ENCODE measurements at places on chromosomes 4 and X. TPM values are rescaled to one million over a fixed set of nuclear protein-coding genes. Genes with fewer than 3 reads are reported as not detected.

KLF8 gene
- not detected for total RNA-seq

DCLK2 gene
- 10.2 TPM for total RNA-seq

MAGEB10 gene
- total RNA-seq = not detected

ZCCHC12 gene
- total RNA-seq = 0.26 TPM

STBD1 gene
- total RNA-seq = 9.7 TPM

SLC16A2 gene
- total RNA-seq = 24.6 TPM

RENBP gene
- not detected for total RNA-seq

SOX3 gene
- total RNA-seq = not detected

ATP1B4 gene
- total RNA-seq = not detected

POU3F4 gene
- not detected for total RNA-seq

CLDN34 gene
- total RNA-seq = not detected

KIT gene
- total RNA-seq = not detected

HTR2C gene
- total RNA-seq = not detected

MAGEA2 gene
- total RNA-seq = not detected

OTUD6A gene
- not detected for total RNA-seq

SGCB gene
- 26.5 TPM for total RNA-seq

HEPH gene
- not detected for total RNA-seq

RAB41 gene
- not detected for total RNA-seq

NAP1L5 gene
- 2.5 TPM for total RNA-seq

CLCN4 gene
- total RNA-seq = 3.6 TPM

SSX2 gene
- not detected for total RNA-seq

RS1 gene
- total RNA-seq = not detected

MSX1 gene
- total RNA-seq = 9.4 TPM

LANCL3 gene
- total RNA-seq = not detected

ARHGAP4 gene
- total RNA-seq = 2.3 TPM

PCDH19 gene
- 0.04 TPM for total RNA-seq

THAP6 gene
- 5.2 TPM for total RNA-seq

XG gene
- total RNA-seq = not detected

MAGEA9 gene
- total RNA-seq = not detected

MAGEA1 gene
- 0.23 TPM for total RNA-seq

CT45A2 gene
- total RNA-seq = not detected

FRAS1 gene
- total RNA-seq = 1.9 TPM

SOWAHB gene
- total RNA-seq = not detected

RTL3 gene
- not detected for total RNA-seq

MAB21L2 gene
- not detected for total RNA-seq

IL15 gene
- total RNA-seq = 12.0 TPM

STATH gene
- total RNA-seq = not detected

SPANXN4 gene
- not detected for total RNA-seq

TFE3 gene
- total RNA-seq = 52.5 TPM

SPOCK3 gene
- not detected for total RNA-seq

OTC gene
- total RNA-seq = not detected

TSPAN6 gene
- 38.3 TPM for total RNA-seq

All from A549 treated with ZK216348 at 1 μM for 4 hours (cell line).